K562 (cell line): ENCODE measurements at places on chromosomes 5 and 9. TPM values are rescaled to one million over a fixed set of nuclear protein-coding genes. Genes with fewer than 3 reads are reported as not detected.

The SPATA31A5 gene
- total RNA-seq, result not detected in 2 replicates

The SPINK4 gene
- 0.80 TPM in 1 of 2 replicates, not detected in the other for total RNA-seq

DNA sequence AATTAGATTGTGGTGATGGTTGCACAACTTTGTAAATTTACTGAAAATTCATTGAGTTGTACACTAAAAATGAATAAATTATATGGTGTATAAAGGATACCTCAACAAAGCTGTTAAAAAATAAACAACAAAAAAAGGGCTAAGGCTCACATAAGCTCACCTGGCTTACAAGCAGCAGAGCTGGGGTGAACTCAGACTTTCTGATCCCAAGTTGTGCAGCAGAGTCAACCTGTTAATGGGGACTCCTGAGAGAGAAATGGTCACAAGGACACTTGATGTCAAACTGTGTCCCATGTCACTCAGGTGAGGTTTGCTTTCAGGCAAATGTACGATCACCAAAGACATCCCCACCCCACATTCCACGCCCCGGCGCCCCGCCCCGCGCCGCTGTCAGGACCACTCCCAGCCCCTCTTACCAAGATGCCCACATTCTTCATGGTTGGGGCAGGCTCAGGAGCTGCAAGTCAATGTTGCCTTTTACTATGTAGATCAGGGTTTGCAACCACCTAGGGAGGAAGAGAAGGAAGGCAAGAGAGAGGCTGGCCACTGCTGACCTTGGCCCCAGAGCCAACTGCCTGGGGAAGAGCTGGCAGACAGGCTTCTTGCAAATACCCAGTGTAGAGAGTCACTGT, 22.4 kb upstream of the SLC36A1 start:
- H3K27me3 ChIP-seq, result no peaks in the 10 kb centered on the region
- H3K27ac ChIP-seq, result no peak overlapping the region
- H3K36me3 ChIP-seq, result no peaks in the 10 kb centered on the region

- no peak for DNase-seq
- H3K27ac ChIP-seq, result no peak overlapping the region
- H3K36me3 ChIP-seq, result no peaks in the 10 kb centered on the region
- no peaks in the 10 kb centered on the region for H3K4me1 ChIP-seq
- H3K4me3 ChIP-seq, result no peak overlapping the region
- H3K27me3 ChIP-seq, result no peaks in the 10 kb centered on the region
Measured at GRCh38 chr9:29958469-29958868, 2385.2 kb upstream of the C9orf72 start.

DNA sequence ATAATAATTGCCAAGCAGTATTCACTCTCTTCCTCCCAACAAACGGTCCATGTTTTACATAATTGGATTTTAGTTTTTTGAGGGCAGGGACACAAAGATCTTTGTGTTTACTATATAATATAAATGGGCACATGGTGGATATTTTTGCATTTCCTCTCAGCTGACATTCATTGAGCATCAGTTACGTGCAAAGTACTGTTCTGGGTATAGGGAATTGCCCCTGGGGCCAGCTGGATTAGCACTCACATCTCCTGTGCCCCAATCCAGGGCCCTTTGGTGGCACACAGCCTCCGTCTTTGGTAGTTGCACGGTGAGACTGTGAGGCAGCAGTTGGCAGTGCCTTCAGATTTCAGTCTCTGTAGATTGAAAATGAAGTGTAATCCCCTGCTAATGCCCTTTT, 1.6 kb downstream of the TDRD7 start:
- DNase-seq, result no peak
- H3K27ac ChIP-seq, result no peak overlapping the region
- H3K36me3 ChIP-seq, result no peaks in the 10 kb centered on the region
- peaks cover 12% of the 10 kb centered on the region for H3K4me1 ChIP-seq

DNA sequence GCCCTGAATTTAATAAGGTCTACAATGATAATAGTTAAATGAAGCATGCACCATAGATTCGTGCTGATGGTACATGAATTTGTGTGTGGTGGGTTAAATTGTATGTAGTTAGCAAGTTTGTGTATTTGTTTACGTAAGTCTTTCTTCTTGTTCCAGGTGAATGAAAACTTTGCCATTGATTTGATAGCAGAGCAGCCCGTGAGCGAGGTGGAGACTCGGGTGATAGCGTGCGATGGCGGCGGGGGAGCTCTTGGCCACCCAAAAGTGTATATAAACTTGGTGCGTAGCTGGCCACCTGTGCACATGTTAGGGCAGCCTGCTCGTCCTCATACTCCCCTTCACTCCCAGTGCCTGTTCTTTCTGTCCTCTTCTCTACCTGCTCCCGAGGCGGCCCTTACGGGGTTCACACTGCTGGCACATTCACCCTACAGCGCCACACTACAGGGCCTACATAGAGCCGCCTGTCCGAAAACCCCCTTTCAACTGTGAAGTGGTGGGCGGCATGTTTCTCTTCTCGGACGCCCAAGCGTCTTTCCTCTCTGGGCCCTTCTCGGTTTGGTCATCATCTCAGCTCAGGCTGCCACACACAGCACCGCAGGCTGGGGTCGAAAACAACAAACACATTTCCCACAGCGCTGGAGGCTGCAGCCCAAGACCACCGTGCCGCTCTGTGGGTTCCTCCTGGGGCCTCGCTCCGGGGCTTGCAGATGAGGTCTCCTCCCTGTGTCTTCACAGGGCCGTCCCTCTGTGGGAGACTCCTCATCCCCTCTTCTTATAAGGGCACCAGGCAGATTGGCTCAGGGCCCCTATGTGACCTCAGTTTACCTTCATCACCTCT, 13.2 kb downstream of the NDUFS6 start:
- H3K4me1 ChIP-seq, result no peaks in the 10 kb centered on the region
- no peak overlapping the region for H3K27ac ChIP-seq
- no peak overlapping the region for H3K4me3 ChIP-seq
- DNase-seq, result no peak
- H3K36me3 ChIP-seq, result peaks cover 99% of the 10 kb centered on the region

The PCDHGA8 gene
- total RNA-seq, result 0.07 and 0.18 TPM in 2 replicates
